ENCODE measurements at places on chromosomes 6 and 20.
A peak's percentile ranks its signal among the peaks of the same experiment; 100 is the strongest.

- peaks cover 82% of the 10 kb centered on the region for H3K36me3 ChIP-seq
- no peak for DNase-seq
- H3K4me3 ChIP-seq: peak overlapping the region; percentile 97
- no peaks in the 10 kb centered on the region for H3K27me3 ChIP-seq
- peaks cover 39% of the 10 kb centered on the region for H3K4me1 ChIP-seq
These were observed 367 bp downstream of the C6orf62 start for GRCh38 chr6:24718449-24719124.

DNA sequence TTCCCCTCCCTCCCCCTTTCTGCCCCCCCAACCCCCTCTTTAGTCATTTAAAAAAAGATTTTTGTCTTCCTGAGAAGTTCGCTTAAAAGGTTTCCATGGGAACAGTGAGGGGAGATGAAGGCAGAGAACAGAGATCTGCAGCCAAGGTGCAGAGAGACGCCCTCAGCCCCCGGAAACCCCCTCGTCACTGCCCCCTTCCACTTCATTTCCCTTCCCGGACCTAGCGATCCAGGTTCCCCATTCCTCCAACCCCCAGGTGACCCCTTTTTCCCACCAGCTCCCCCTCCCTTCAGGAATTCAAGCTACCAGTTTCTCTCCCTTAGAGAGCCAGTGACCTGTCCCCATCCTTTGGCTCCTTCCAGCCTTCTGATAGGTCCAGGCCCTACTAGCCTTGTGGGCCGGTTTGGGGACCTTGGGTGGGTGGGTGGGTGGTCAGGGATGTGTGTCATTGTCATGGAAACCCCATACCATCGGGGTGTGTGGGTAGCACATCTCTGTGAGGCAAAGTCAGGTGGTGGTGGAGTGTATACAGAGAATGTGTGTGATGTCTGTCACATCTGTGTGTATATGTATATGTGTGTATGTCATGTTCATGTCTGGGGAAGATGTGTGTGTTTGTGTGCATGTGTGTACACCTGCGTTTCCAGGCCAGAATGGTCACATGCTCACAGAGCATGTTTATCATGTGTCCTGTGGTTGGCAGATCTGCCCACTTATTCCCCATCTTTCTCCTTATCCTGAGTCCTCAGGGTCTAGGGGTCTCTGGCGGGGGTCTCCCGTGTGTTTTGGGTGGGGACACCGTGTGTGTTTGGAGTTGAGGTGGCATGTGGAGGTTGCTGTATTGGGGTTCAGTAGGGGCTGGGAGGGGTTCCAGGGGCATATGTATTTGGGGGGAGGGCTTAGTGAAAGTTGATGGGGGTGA, 7.0 kb downstream of the SYNGAP1 start:
- DNase-seq: no peak
- peak overlapping the region; percentile 64 for H3K27ac ChIP-seq
- H3K36me3 ChIP-seq: peaks cover 47% of the 10 kb centered on the region

- H3K27ac ChIP-seq: no peak overlapping the region
- H3K4me1 ChIP-seq: no peaks in the 10 kb centered on the region
- H3K36me3 ChIP-seq: no peaks in the 10 kb centered on the region
- DNase-seq: no peak
These were observed 80.5 kb downstream of the SNX5 start for GRCh38 chr20:17888044-17888443.

GRCh38 chr6:30530014-30530413, 26.3 kb downstream of the GNL1 start:
- H3K4me3 ChIP-seq: no peak overlapping the region
- peaks cover 9% of the 10 kb centered on the region for H3K4me1 ChIP-seq
- DNase-seq: no peak
- no peak overlapping the region for H3K27ac ChIP-seq
- H3K36me3 ChIP-seq: peaks cover 8% of the 10 kb centered on the region

DNA sequence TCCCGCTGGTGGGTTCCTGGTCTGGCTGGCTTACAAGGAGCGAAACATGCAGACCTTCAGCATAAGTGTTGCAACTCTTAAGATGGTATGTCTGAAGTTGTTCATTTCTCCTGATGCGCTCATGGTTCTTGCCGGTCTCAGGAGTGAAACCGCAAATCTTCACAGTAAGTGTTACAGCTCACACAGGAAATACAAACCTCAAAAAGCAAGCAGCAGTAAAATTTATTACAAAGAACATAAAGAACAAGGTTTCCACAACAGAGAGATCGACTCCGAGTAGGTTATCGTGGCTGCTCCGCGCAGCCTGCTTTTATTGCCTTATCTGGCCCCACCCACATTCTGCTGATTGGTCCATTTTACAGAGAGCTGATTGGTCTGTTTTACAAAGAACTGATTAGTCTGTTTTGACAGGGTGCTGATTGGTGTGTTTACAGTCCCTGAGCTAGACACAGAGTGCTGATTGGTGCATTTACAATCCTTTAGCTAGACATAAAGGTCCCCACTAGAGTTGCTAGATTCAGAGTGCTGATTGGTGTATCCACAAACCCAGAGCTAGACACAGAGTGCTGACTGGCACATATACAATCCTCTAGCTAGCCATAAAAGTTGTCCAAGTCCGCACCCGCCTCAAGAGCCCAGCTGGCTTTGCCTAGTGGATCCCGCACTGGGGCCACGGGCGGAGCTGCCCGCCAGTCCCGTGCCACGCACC, 39.2 kb downstream of the TRIM27 start:
- H3K36me3 ChIP-seq: peaks cover 17% of the 10 kb centered on the region
- DNase-seq: no peak
- H3K27ac ChIP-seq: no peak overlapping the region

GRCh38 chr6:34338811-34339210, 53.7 kb downstream of the NUDT3 start:
- H3K27ac ChIP-seq: no peak overlapping the region
- no peak overlapping the region for H3K4me3 ChIP-seq
- no peak for DNase-seq
- H3K27me3 ChIP-seq: no peaks in the 10 kb centered on the region

GRCh38 chr20:33339515-33340058, 56.6 kb downstream of the BPIFB1 start:
- no peak overlapping the region for H3K4me3 ChIP-seq
- peaks cover 53% of the 10 kb centered on the region for H3K27me3 ChIP-seq
- no peaks in the 10 kb centered on the region for H3K36me3 ChIP-seq

- no peak overlapping the region for H3K27ac ChIP-seq
- H3K36me3 ChIP-seq: no peaks in the 10 kb centered on the region
- H3K27me3 ChIP-seq: peaks cover 27% of the 10 kb centered on the region
- DNase-seq: no peak
- peaks cover 23% of the 10 kb centered on the region for H3K4me1 ChIP-seq
These were observed 75.8 kb upstream of the SULF2 start for GRCh38 chr20:47861116-47861515.

DNA sequence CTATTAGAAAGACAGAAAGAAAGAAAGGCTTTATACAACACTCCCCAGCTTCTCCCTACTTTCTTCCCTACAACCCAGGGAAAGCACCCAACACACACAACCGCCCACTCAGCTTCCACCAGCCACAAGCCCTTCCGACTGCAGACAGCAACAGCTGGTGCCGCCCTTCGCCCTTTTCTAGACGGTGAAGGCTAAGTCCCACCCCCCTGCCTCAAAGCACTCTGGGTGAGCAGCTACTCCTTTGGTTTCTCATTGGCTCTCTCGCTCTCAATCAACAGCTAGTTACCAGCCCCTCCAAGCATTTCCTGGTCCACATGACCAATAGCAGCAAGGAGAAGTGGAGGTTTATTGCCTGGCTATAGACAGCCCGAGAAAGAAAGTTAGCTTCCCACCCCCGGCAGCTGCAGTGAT, 230.1 kb upstream of the MOCS1 start:
- H3K27ac ChIP-seq: no peak overlapping the region
- no peaks in the 10 kb centered on the region for H3K4me1 ChIP-seq
- H3K27me3 ChIP-seq: no peaks in the 10 kb centered on the region
- H3K4me3 ChIP-seq: no peak overlapping the region
- no peak for DNase-seq

- H3K27ac ChIP-seq: peak overlapping the region; percentile 54
- peaks cover 29% of the 10 kb centered on the region for H3K4me1 ChIP-seq
- peak overlapping the region; percentile 62 for H3K4me3 ChIP-seq
- H3K27me3 ChIP-seq: peaks cover 9% of the 10 kb centered on the region
- peaks cover 28% of the 10 kb centered on the region for H3K36me3 ChIP-seq
These were observed 1.5 kb upstream of the MDFI start for GRCh38 chr6:41636833-41637193.

- DNase-seq: no peak
- H3K4me1 ChIP-seq: peaks cover 29% of the 10 kb centered on the region
- peaks cover 6% of the 10 kb centered on the region for H3K36me3 ChIP-seq
These were observed 102.8 kb upstream of the TMEM181 start for GRCh38 chr6:158457131-158457530.

DNA sequence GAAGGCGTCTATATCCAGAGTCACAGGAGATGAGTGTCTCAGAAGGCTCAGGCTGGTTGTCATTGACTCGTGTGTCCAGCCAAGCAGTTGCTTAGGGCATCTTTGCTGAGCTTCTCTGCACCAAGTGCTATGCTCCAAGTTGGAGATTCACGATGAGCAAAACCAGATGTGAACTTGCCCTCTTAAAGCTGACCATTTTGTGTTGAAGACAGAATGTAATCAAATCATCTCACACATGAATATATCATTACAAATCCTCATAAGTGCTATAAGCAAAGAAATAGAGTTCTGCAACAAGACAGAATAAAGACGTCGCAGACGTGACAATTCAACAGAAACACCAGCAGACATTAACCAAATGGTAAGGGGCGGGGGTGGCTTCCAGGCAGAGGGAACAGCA, 103.9 kb downstream of the ALDH8A1 start:
- no peak overlapping the region for H3K27ac ChIP-seq
- H3K4me1 ChIP-seq: no peaks in the 10 kb centered on the region
- no peak for DNase-seq
- H3K36me3 ChIP-seq: no peaks in the 10 kb centered on the region
- H3K4me3 ChIP-seq: no peak overlapping the region

- no peaks in the 10 kb centered on the region for H3K27me3 ChIP-seq
- no peak overlapping the region for H3K4me3 ChIP-seq
These were observed 13.8 kb upstream of the TIAM2 start for GRCh38 chr6:154981079-154981870.

GRCh38 chr6:44636561-44637248, 249.2 kb downstream of the CDC5L start:
- H3K4me1 ChIP-seq: no peaks in the 10 kb centered on the region
- H3K36me3 ChIP-seq: no peaks in the 10 kb centered on the region
- peaks cover 77% of the 10 kb centered on the region for H3K27me3 ChIP-seq
- DNase-seq: no peak
- no peak overlapping the region for H3K27ac ChIP-seq
- no peak overlapping the region for H3K4me3 ChIP-seq

Measured in Calu3 (cell line).